ENCODE measurements at places on chromosomes 5 and 9. TPM values are rescaled to one million over a fixed set of nuclear protein-coding genes. Genes with fewer than 3 reads are reported as not detected.

ZDHHC11B gene
- total RNA-seq = 0.89 TPM

MZB1 gene
- 0.89 TPM for total RNA-seq

SLC46A2 gene
- 1.2 TPM for total RNA-seq

LECT2 gene
- total RNA-seq = not detected

DCP2 gene
- total RNA-seq = 47.6 TPM

GPR151 gene
- total RNA-seq = not detected

TGFBR1 gene
- 44.2 TPM for total RNA-seq

LHX3 gene
- total RNA-seq = 0.10 TPM

C5orf47 gene
- total RNA-seq = not detected

PAEP gene
- total RNA-seq = not detected

LCNL1 gene
- 0.20 TPM for total RNA-seq

CTXN3 gene
- total RNA-seq = not detected

GABRA6 gene
- not detected for total RNA-seq

FAM169A gene
- total RNA-seq = 4.6 TPM

HSDL2 gene
- total RNA-seq = 43.8 TPM

FAM174A gene
- 15.7 TPM for total RNA-seq

SOHLH1 gene
- not detected for total RNA-seq

SNX18 gene
- 33.9 TPM for total RNA-seq

Measured in skin of body (tissue), 3 donors.